ENCODE measurements at places on chromosomes 16 and 17. TPM values are rescaled to one million over a fixed set of nuclear protein-coding genes. Genes with fewer than 3 reads are reported as not detected.

Gene CACNG3
- not detected for total RNA-seq

Gene CCL13
- not detected for total RNA-seq

Gene HASPIN
- total RNA-seq = 25.3 TPM

Gene SPATA22
- not detected for total RNA-seq

Gene PPP1R1B
- total RNA-seq = not detected

Gene UBB
- total RNA-seq = 1,973 TPM

Gene HSD17B1
- total RNA-seq = 0.83 TPM

Gene PTGES3L
- total RNA-seq = 0.66 TPM

Gene SLFN11
- total RNA-seq = 72.3 TPM

Gene BAIAP3
- not detected for total RNA-seq

Gene SPIRE2
- 2.0 TPM for total RNA-seq

Gene METTL16
- 59.5 TPM for total RNA-seq

Gene ZNF747
- 13.6 TPM for total RNA-seq

Gene KRTAP1-1
- total RNA-seq = not detected

Gene KIF2B
- total RNA-seq = not detected

Gene KDM6B
- 121 TPM for total RNA-seq

Gene HP
- not detected for total RNA-seq

Gene LITAFD
- total RNA-seq = not detected

Gene SMARCE1
- 125 TPM for total RNA-seq

Gene ABR
- 66.4 TPM for total RNA-seq

Gene TOP3A
- total RNA-seq = 75.4 TPM

Gene PPY
- total RNA-seq = not detected

Gene AOC2
- total RNA-seq = 4.2 TPM

Gene MRTFB
- total RNA-seq = 13.1 TPM

Gene CACNG1
- not detected for total RNA-seq

Gene TBC1D3K
- total RNA-seq = not detected

Gene SYNGR3
- total RNA-seq = 18.1 TPM

Gene RUNDC3A
- total RNA-seq = 0.42 TPM

Gene HNF1B
- 2.9 TPM for total RNA-seq

Gene WNK4
- total RNA-seq = 0.12 TPM

Gene TPSG1
- total RNA-seq = not detected

Gene ADPRM
- total RNA-seq = 11.9 TPM

Gene ATP2C2
- not detected for total RNA-seq

Gene IRX5
- not detected for total RNA-seq

Gene PITPNM3
- total RNA-seq = 0.66 TPM

Gene TMED6
- total RNA-seq = 1.6 TPM

Gene HCRT
- total RNA-seq = not detected

Gene MT3
- total RNA-seq = 5.9 TPM

Gene KRT17
- not detected for total RNA-seq

Gene LGALS9C
- total RNA-seq = not detected

Gene ANTKMT
- 56.3 TPM for total RNA-seq

Gene RANGRF
- total RNA-seq = 66.3 TPM

Gene GP1BA
- not detected for total RNA-seq

Gene SKAP1
- 59.3 TPM for total RNA-seq

Gene MT1M
- not detected for total RNA-seq

Gene ZDHHC7
- total RNA-seq = 28.9 TPM

Gene HS3ST3A1
- total RNA-seq = 3.7 TPM

Gene SAMD14
- total RNA-seq = 1.0 TPM

Gene SLFN14
- total RNA-seq = 0.07 TPM

Gene KRTAP17-1
- total RNA-seq = not detected

Gene VAT1L
- not detected for total RNA-seq

Gene TM4SF5
- total RNA-seq = not detected

Gene HOXB2
- total RNA-seq = 28.1 TPM

Gene DPEP3
- not detected for total RNA-seq

Gene CDH16
- total RNA-seq = not detected

Gene STAT5B
- total RNA-seq = 189 TPM

Gene ABCA10
- total RNA-seq = 0.24 TPM

Gene MARVELD3
- not detected for total RNA-seq

Gene OSGIN1
- total RNA-seq = 0.72 TPM

Gene SLC6A2
- not detected for total RNA-seq

Data from activated CD4-positive, alpha-beta T cell treated with anti-CD3 and anti-CD28 coated beads, Interleukin-2, amount 10 ng/mL, durations not matched to agents 24 days and 14 days (primary cell).